ENCODE measurements at places on chromosomes 4 and X.

GRCh38 chr4:63607169-63607872 is 801.9 kb downstream of the TECRL start:
- DNase-seq, result no peak

GRCh38 chrX:19791562-19791961 is 95.8 kb downstream of the SH3KBP1 start:
- DNase-seq, result no peak

DNA sequence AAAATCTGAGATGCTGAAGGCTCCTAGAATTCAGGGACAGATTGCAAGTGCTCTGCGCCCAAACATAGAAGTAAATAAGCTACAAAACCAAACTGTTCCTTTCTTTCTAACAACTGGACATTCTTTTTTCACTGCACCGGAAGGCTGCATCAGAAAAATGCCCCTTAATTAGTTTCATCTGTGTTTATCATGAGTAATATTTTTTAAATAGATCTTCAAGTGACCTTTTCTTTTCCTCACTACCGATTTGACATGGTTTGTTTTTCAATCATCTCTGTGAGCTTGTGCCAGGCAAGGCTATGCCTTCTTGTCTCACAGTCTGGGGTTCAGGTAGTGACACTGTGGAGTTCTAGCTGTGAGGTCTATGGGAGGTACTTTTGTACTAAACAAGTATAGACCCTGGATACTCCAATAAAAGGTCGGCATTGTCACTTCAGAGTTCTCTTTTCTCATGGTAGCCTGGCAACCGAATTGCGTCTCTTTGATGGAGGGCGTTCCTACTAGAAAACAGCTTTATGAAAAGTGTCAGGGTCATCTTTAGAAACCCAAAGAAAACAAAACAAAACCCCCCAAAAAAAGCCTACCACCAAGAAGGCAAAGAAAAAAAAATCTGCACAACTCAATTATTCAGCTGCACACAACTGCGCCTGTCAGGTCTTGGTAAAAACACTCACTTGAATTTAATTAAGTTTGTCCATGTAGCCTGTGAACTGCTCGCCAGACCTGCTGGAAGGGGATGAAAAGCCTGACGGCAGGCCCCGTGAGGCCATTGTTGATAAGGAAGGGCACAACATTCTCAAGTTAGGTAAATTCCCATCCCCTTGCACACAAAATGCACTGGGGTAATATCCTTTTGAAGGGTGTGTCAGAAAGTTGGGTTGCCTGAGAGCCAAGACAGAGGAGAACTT is 22.8 kb upstream of the ADAMTS3 start:
- DNase-seq, result no peak

GRCh38 chrX:2664502-2664901 is 26.6 kb upstream of the CD99 start:
- no peak for DNase-seq

DNA sequence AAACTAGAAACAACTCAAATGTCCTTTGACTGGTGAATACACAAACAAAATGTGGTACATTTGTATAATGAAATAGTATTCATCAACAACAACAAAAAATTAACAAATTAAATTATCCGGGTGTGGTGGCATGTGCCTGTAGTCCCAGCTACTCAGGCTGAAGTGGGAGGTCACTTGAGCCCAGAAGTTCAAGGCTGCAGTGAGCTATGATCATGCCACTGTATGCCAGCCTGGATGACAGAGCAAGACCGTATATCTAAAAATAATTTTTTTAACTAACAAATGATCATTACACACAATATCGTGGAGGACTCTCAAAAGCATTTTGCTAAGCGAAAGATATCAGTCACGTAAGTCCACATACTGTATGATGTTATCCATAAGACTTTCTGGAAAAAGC is 71.6 kb upstream of the SORBS2 start:
- DNase-seq, result no peak

GRCh38 chr4:1898681-1899080 is 27.5 kb downstream of the NSD2 start:
- no peak for DNase-seq

DNA sequence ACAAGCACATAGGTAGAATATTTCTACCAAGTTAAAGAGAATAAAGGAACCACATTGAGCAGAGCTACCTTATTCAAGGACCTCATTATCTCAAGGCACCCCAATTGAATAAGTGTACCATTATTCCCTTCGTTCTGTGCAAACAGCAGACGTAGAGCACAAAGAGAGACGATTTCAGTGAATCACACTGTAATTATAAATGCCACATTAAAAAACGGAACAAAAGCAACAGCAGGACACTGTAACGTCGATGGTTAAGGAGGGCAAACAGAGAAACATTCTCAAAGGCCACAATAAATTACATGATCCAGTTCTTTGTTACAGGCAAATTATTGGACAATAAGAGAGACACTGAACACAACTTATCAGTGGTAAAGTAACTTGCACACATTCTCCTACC is 644.1 kb upstream of the TENM3 start:
- no peak for DNase-seq

DNA sequence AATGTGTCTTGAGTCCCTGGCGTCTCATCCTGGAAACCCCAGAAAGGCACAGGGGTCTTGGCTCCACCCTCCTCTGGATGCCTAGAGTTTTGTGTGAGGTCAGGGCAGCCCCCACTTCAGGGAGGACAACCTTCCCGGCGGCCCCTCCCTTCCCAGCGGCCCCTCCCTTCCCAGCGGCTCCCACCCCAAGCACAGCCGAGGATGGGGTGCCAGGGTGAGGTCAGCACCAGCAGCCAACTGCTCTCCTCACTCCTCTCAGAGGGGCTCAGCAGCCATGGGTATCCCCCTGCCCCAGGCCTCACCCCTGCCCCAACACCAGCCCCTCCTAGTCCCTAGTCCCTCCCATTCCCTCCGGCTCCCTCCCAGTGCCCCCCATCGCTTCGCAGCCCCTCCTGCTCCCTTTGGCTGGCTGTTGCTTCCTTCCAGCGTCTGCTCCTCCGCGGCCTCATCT is 17.4 kb downstream of the DGKQ start:
- DNase-seq, result no peak

DNA sequence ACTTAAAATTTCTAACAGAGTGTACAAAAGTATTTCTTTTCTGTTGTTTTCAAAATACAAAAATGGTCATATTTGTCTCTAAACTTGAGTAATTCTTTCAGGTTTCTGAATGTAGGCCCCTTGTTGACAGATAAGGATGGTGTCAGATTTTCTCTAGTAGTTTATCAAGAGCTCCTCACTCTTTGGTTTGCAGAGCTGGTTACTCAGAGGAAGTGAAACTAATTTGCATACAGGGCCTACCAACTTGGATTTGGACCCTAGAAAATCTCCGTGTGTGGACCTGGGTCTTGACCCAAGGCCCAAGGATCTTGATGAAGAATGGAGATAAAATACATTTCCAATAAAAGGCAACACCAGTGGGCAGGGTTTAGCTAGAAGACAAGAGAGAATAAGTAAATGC is 433 bp upstream of the ADH6 start:
- DNase-seq, result no peak

GRCh38 chrX:40863671-40864070 is 128.3 kb upstream of the MED14 start:
- no peak for DNase-seq

DNA sequence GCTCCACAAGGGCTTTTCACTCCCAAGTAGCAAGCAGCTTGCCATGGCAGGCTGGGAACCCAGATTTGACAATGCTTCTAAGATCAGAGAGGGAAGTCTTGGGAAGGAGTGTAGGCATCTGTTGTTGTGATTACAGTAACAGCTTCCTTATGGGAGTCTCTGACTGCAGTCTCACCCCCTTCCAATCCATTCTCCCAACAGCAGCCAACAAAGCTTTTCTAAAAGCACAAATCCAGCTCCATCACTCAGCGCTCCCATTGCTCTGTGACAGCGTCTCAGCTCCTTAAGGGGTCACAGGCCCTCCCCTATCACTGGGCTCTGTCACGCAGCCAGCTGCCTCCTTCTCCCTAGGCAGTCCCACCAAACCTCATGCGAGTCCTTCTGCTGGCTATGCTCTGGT is 7.1 kb downstream of the IGFBP7 start:
- no peak for DNase-seq

- DNase-seq, result no peak
Measured at GRCh38 chr4:4969298-4969697, 50.0 kb downstream of the CYTL1 start.

GRCh38 chr4:17358241-17358640 is 153.6 kb downstream of the QDPR start:
- DNase-seq, result no peak

DNA sequence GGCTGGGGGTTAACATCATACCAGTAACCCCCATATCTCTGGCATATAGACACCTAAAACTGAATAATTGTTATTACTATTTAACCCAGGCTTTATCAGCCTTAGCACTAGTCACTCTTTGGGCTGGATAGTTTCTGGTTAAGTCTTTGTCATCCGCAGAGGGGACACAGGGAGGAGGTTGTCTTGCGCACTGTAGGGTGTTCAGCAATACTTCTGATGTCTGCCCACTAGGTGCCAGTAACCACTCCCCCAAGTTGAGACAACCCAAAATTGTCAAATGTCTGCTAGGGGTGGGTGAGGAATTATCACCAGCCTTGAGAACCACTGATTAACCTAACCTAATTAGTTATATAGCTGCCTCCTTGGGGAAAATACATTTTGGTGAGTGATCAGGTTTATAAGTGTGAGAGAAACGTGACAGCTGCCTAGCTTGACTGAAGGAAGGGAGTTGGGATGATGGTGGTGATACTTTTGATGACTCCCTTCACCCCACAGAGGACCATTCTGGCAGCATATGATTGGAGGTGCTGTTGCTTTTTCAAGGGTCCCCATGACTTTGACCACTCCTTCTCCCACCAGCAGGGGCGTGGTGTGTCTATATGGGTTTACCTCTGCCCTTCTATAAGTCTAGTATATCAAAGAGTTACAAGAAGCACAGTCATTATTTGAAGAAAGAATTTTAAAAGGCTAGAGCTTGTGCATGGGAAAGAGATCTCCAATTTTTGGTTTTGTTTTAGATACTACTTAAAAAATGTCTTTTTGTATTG is 140.9 kb downstream of the STIM2 start:
- no peak for DNase-seq

DNA sequence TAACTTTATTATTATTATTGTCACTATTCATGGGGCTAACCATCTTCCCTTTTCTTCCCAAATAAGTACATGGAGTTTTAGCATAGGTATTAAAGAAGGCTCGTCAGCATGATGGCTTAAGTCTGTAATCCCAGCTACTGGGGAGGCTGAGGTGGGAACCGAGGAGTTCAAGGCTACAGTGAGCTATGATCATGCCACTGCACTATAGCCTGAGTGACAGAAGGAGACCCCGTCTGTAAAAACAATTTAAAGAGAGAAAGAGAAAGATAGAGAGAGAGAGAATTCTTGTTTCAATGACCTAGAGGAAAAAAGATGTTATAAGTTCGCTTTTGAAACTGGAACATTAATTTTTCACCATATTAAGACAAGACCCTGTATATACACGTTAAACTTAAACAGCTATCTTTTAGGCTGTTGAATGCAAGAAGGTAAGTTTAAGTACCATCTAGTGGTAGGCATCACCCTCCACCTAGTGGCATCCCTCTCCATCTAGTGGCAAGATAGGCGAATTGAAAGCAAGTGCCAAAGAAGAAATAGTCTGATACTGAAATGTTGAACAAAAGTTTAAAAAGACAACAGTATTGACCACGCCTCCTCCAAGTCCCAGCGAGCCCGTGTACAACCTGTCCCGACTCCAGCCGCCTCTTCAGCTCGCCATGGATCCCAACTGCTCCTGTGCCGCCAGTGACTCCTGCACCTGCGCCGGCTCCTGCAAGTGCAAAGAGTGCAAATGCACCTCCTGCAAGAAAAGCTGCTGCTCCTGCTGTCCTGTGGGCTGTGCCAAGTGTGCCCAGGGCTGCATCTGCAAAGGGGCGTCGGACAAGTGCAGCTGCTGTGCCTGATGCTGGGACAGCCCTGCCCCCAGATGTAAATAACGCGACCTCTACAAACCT is 26.0 kb upstream of the YTHDC1 start:
- DNase-seq, result no peak

DNA sequence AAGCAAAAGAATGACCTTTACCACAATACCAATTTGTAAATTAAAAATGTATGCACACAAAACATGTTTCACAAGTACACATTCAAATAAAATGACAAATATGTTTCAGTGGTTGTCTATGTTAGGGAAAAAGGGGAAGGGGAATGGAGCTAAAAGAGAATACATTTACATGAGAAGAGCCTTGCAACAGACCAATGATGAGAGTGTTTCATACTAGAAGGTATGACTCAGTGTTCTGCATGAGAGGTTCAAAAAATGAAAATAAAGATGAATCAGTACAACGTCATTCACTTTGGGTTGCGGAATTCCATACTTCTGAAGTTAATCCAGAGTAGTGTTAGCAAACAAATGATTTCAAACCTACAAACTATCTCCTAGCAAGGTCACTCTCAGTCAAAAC is 51.7 kb downstream of the RPGR start:
- DNase-seq, result no peak

GRCh38 chrX:148610328-148610698 is 109.9 kb downstream of the AFF2 start:
- DNase-seq, result no peak

- no peak for DNase-seq
Measured at GRCh38 chrX:57417827-57418226, 131.3 kb downstream of the FAAH2 start.

Measured in stimulated activated CD8-positive, alpha-beta memory T cell treated with anti-CD3 and anti-CD28 coated beads, Interleukin-2, amount 100 ng/mL, for 1 hour (primary cell).